ENCODE measurements at places on chromosomes 2 and 18.

GRCh38 chr18:78655921-78656320, 323.7 kb upstream of the SALL3 start:
- DNase-seq: no peak

GRCh38 chr2:9707611-9708160, 76.9 kb upstream of the YWHAQ start:
- no peak for DNase-seq

GRCh38 chr2:85672456-85672855, 4.5 kb upstream of the SFTPB start:
- no peak for DNase-seq

DNA sequence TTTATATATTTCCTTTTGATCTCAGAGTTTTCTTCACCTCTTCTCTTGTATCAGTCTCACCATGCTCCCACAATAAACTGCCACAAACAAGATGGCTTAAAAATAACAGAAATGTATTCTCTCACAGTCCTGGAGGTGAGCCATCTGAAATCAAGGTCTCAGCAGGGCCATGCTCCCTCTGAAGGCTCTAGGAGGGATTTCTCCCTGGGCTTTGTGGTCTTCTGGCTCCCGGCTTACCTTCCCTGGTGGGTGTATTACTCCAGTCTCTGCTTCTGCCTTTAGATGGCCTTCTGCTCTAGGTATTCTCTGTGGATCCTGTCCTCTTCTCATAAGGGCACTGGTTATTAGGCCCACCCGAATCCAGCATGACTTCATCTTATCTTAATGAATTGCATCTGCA, 994.7 kb upstream of the POU3F3 start:
- DNase-seq: no peak

DNA sequence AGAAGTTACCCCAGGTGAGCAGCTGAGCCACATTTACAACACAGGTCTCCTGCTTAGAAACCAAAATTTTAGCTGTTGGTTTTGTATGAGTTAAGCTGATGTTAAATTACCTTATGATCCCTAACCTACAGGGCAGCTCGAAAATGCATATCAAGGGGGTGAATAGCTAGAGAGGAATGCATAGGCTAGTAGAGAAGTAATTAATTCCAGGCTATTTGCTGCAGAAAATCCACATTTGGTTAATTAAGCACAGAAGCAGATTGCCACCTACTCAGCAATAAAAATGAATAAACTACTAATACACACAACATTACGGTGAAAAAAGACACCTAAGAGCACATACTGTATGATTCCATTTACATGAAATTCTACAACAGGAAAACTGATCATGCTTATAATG, 91.4 kb downstream of the OSBPL1A start:
- DNase-seq: no peak

- peak; percentile 15 for DNase-seq
Measured at GRCh38 chr2:236717729-236718128, 148.1 kb downstream of the ACKR3 start.

DNA sequence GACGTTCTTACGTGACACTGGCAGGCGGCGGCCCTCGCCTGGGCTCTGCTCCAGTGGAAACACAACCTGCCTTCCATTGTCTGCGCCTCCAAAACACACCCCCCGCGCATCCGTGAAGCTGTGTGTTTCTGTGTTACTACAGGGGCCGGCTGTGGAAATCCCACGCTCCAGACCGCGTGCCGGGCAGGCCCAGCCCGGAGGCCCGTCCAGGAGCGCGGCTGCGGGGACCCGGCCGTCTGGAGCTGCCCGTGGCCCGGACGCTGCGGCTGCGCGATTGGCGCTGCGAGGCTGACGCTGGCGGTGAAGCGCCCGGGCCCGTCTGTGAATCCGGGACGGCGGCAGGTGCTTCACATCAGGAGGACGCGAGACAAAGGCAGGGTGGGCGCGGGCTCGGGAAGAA, 670.3 kb upstream of the SALL3 start:
- DNase-seq: no peak

- no peak for DNase-seq
Measured at GRCh38 chr2:65658881-65659280, 226.5 kb upstream of the SPRED2 start.

GRCh38 chr2:230986520-230987136, 9.3 kb upstream of the SPATA3 start:
- DNase-seq: no peak

- DNase-seq: no peak
Measured at GRCh38 chr2:73091164-73091563, 19.7 kb upstream of the SFXN5 start.

DNA sequence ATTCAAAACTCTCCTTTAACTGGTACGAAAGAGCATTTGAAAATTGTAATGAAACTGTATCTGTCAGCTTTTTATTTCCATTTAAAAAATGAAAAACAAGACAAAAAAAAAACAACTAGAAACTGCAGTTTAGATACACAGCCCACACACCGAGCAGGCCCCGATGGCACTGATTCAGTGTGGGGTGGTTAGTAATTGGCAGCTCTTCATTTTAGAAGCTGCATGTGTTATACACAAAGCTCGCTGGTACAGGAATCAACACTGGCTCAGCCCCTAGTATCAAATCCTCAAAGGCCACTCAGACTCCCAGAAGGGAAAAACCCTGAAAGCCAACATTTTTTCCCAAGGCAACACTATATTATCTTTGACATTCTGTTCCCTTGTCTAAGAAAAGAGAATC, 30.5 kb upstream of the RMDN2 start:
- no peak for DNase-seq

GRCh38 chr2:43389581-43390466, 163.4 kb upstream of the ZFP36L2 start:
- DNase-seq: no peak

DNA sequence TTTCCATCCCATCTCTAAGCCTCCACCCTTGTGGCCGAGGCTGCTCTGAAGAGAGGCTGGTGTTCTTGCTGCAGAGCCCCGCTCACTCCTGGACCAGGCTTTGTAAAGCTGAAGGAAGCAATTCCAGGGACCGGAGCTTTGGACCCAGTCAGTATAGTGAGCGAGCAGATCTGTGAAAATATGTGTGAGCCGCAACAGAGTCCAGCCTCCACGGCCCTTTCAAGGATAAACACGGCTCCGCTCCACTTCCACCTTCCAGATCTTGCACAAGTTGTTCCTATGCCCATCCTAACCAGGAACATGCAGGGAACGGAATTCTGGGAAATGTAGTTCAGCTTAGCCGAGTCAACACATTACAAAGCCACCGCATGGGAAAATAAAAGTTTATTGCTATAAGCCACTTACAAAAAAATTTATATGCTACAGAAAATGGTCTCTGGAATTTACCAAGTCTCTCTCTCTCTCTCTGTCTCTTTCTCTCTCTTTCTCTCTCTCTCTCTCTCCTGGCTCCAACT, 151.7 kb upstream of the ZNF521 start:
- DNase-seq: peak; percentile 59

- no peak for DNase-seq
Measured at GRCh38 chr2:196262606-196263005, 91.2 kb upstream of the STK17B start.
